ENCODE measurements at places on chromosomes 12 and 14.

DNA sequence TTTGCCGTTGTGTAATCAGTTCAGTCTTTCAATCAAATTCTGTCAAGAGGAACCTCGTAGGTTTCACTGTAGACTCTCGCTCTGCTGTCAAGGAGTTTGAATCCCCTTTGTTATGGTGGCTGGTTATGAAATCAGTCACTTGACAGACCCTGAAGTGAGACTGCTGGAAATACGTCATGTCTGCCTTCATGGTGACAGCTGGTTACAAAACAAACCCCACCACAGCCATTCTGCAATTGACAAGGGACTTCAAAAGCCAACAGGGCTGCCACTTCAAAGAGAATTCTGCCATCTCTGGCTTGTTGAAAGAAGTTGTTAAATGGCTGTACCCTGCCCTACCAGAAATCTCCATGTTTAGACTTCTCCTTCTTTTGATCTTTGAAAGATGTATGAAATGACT is 286.9 kb downstream of the ERC1 start:
- no peak for DNase-seq

- no peak for DNase-seq
Measured at GRCh38 chr14:29311983-29312382, 545.4 kb downstream of the FOXG1 start.

DNA sequence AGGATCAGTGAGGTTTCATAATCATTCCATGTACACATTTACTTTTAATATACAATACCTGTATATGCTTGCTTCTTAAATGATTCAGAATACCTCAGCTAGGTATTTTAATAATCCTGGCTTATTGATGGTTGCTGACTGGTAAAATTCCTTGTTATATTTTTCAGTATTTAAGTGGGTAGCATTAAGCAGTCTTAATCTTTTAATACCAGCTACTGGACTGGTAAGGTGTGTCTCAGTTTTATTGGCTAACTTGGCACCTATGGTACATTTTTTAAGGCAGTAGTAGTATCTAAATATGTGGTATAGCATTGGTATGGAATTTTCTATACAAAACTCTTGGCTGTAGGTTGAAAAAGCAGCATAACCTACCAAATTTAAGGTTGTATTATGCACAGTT is 96.6 kb downstream of the RAD52 start:
- no peak for DNase-seq

- DNase-seq = no peak
Measured at GRCh38 chr14:102872020-102872419, 50.4 kb upstream of the AMN start.

DNA sequence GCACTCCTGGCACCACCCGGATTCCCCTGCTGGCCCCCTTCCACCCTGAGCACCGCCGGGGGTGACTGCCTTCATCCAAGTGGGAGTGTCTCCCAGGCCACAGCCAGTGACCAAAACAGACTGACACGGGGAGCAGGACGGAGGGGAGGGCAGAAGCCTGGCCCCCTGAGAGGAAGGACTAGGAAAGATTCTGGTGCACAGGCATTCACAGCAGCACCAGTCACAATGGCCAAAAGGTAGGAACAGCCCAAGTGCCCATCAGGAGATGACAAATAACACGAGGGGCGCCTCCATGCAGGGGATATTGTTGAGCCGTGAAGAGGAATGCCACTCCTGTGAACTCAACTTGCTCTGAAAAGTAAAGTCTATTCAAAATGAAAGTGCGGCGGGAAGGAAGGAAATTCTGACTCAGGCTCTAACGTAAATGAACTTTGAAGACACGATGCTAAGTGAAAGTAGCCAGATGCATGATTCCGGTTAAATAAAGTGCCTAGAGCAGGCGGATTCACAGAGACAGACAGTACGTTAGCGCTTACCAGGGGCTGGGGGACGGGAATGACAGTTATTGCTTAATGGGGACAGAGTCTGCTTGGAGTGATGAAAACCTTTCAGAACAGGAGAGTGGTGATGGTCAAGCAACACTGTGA is 146.1 kb upstream of the NCOR2 start:
- DNase-seq = no peak

- no peak for DNase-seq
Measured at GRCh38 chr12:103673487-103673886, 86.4 kb downstream of the STAB2 start.

GRCh38 chr12:89951694-89952060 is 243.0 kb upstream of the ATP2B1 start:
- no peak for DNase-seq

DNA sequence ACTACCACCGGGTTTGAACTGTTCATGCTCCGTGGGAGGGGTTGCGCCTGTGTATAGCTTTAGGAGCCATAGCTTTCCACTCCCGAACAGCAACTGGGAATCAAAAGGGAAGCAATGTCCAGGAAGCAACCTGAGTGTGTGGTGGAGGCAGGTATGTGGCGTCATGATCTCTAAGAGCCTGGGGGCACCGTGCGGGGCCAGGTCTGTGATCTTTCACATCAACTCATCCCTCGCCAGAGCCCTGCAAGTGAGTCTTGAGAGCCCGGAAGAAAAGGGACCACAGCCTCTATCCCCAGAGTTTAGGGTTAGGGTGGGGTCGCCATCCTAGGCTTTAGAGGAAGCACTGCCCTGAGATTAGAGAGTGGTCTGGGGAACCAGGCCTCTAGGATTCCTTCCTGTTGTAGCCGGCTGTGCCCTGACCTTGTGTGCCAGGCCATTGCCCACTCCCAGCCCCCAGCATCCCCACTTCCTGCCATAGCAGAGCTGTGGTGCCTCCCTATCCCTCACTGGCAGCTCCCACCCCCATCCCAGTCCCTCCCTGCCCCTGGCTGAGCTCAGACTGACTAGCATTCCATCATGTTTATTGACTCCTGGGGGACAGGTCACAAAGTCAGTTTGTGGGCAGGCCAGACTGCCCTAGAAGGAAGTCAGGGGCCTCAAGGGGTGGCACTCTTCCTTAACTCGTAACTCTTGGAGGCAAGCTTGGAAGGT is 745 bp upstream of the ADCY4 start:
- no peak for DNase-seq

DNA sequence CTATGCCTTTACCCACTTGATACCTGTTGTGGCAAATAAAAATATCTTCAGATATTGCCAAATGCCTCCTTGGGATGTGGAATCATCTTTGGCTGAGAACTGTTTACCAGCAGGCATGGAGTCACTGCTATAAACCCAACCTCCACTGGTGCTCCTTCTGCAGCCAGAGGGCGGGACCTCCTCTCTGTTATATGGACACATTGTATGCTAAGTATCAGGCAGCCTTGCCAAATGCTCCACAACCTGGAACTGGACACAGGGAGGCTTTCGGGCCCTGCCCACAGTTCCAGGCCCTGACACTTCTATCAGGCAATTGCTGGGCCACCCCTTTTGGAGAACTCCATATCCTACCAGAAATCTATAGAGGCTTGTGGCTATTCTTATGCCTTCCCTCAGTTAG is 201.0 kb downstream of the TMX1 start:
- no peak for DNase-seq

- DNase-seq = no peak
Measured at GRCh38 chr14:64623554-64624165, 73.9 kb downstream of the PPP1R36 start.
